ENCODE measurements at places on chromosomes 12 and 14.
A peak's percentile ranks its signal among the peaks of the same experiment; 100 is the strongest.

GRCh38 chr12:51729331-51729730 is 119.2 kb downstream of the FIGNL2 start:
- no peak for DNase-seq

GRCh38 chr12:122983789-122984515 is 3.5 kb downstream of the ARL6IP4 start:
- DNase-seq: no peak

DNA sequence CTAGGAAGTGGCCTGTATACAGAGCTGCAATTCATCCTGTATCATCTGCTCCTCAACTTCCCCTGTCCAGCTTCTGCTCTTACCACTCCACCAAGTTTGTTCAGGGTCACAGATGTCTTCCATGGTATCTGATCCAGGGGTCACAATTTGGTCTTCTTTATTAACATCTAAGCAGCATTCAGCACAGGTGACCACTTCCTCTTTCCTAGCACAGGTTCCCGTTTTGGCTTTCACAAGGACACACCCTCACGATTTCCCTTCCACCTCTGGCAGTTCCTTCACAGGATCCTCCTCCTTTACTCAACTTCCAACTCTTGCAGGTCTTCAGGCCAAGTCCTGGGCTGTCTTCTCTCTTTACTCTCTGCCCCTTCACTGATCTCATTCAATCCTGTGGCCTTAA is 93.6 kb downstream of the TTC7B start:
- DNase-seq: peak; percentile 7

- no peak for DNase-seq
These were observed 17.9 kb upstream of the CAMKK2 start for GRCh38 chr12:121314431-121314830.

- DNase-seq: no peak
These were observed 19.2 kb downstream of the TBX3 start for GRCh38 chr12:114664651-114665320.

DNA sequence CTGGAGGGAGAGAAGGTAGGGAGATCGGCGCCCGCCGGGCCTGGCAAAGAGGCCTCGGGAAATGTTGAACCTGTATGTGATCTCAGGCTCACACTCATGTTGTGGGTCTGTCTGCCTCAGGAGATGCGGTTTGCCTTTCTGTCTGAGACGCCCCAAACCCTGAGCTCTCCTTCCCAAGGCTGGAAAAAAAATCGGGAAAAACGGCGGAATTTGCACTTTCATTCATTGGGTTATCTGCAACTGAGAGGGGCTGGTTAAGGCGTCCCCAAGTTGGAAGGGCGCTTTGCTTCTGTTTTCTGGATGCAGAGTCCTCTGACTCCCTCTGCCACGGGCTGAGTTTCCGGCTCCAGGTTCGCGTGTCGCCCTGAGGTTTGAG is 5.0 kb upstream of the HOXC9 start:
- DNase-seq: peak; percentile 52

DNA sequence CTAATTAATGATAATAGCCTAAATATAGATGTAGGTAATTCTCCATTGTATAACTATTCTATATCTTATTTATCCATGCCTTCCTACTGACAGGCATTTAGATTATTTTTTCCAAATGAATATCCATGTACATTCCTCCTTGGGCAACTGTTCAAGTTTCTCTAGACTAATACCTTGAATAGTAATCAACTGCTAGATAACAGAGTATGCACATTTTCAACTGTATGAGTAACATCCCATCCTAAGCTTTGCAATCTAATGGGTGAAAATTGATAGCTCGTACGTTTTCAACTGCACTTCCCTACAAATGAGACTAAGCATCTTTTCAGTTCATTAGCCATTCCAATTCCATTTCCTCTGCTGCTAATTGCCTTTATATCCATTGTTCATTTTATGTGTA is 37.0 kb downstream of the YAF2 start:
- no peak for DNase-seq

GRCh38 chr14:61607570-61608244 is 87.6 kb upstream of the HIF1A start:
- DNase-seq: no peak

- no peak for DNase-seq
These were observed 147.2 kb downstream of the DACT1 start for GRCh38 chr14:58784931-58785330.

DNA sequence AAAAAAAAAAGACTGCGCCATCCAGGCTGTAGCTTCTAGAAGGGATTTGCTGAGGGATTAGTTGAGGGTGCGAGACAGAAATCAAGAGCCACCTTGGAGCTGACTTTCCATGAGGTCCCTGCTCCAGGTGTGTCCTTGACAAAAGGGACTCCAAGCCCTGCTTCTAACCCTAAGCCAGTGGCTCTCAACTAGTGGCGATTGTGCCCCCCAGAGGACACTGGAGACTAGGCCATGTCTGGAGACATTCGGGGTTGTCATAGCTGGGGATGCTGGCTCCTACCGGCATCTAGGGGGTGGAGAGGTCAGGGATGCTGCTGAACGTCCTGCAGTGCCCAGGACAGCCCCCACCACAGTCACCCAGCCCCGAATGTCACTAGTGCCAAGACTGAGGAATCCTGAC is 40.6 kb downstream of the SPRING1 start:
- peak; percentile 54 for DNase-seq

DNA sequence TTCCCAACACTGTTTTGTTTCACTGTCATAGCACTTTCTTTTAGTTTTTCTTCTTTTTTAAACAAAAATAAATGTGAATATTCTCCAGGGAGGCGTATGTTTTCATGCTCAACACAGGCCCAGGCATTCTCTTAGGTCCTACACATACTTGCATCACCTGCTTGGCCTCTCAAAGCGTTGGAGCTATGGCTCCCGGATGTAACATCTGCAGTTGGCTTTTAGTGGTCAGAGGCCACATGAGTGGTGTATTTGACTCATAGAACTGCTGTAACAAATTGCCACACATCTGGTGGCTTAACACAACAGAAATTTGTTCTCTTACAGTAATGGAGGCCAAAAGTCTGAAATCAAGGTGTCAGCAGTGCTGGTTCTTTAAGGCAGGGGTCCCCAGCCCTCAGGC is 44.6 kb upstream of the VRK1 start:
- DNase-seq: no peak

DNA sequence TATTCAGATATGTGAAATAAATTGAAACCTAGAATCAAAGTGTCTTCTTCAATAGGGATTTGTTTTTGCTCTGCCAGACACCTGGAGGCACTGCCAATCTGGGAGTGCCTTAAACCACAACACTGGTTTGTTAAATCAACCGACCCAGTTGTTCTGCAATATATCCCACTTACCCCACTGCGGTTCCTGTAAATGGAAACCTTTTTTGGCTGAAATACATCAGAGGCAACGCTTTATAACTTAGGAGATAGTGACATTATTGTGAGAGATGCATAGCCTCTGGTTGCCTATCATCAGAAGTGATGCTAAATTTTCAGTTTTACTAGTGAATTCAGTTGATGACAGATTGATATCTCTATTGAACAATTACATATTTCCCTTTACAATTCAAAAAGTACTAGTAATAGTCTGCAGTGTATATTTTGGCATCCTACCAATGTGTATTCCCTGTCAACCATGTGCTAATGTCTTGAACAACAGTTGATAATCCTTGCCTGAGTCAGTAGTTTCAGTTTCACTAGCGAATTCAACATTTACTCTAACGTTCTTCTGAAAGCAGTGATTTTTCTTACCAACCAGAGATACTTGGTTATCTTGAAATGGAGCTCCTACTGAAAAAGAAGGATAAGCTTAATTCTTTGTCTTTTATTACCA is 30.5 kb downstream of the PPP2R5C start:
- DNase-seq: no peak

- DNase-seq: peak; percentile 70
These were observed 82.5 kb upstream of the EVL start for GRCh38 chr14:99982537-99983250.

DNA sequence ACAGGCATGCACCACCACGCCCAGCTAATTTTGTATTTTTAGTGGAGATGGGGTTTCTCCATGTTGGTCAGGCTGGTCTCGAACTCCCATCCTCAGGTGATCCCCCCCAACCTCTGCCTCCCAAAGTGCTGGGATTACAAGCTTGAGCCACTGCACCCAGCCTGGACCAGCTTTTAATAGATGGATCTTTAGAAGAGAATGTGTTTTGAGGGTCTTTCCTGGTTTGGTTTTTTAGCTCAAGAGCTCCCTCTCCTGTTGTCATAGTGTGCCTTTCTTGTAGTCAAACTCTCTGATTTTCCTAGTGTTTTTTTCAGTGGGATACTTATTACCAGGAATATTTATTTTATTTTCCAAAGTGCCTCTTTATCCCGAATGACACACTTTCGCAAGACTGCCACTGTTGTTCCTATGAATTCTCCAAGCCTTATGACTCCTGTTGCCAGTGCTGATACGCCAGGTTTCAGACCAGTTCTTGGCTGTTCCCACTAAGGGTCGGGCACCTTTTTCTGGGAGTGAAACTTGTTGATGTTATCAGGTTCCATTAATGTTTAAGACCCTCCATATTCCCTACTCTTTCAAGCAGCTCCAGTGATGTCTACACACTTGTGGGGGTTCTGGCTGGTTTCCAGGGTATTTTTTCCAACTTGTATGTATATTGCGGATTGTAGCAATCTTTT is 31.5 kb upstream of the LIMA1 start:
- no peak for DNase-seq

DNA sequence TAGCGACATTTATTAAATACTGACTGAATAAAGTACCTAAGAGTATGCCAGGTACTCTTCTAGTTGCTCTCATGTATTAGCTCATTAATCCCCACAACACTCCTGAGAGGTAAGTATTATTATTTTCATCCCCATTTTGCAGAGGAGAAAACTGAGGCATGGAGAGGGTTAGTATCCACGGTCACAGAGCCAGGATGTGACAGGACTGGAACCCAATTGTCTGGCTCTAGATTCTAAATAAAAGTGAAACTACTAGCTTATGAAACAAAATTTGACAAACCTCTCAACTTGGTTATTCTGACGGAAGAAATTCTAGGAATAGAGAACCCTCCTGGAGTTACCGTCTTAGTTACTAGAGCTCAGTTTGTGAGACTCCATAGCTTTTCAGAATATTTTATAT is 112.2 kb downstream of the CHST11 start:
- DNase-seq: no peak

DNA sequence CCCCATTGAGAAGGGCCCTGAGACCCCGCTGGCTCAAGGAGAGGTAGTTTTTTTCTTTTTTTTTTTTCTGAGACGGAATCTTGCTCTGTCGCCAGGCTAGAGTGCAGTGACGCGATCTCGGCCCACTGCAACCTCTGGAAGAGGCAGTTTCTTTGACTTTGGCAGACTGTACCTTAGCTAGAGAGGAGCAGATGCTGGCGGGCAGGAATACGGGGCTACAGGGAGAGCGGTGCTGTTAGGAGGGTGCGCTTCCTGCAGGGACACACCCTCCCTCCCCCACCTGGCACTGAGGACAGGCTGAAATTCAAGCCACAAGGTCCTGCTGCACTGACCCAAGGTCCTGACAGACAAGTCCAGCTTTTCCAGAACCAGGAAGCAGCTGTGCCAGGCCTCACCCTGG is 32.2 kb upstream of the NUDT14 start:
- no peak for DNase-seq

- no peak for DNase-seq
These were observed 70.4 kb downstream of the MOK start for GRCh38 chr14:102234331-102235264.

- DNase-seq: no peak
These were observed 16.4 kb upstream of the GSG1 start for GRCh38 chr12:13119826-13120225.

DNA sequence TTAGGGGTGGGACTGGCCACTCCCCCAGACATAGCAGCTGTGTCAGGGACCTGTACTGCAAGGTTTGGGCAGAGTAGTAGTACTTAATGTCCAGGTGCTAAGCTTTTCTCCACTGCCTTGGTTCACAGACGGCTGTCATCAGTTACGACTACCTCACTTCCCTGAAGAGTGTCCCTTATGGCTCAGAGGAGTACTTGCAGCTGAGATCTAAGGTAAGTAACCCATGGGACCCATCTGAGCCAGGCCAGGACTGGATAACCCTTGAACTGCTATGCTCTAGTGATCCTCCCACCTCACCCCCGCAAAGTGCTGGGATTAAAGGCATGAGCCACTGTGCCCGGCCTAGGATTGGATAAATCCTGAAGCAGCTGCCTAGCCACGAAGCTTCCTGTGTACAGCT is 22.4 kb downstream of the ADCK1 start:
- no peak for DNase-seq

DNA sequence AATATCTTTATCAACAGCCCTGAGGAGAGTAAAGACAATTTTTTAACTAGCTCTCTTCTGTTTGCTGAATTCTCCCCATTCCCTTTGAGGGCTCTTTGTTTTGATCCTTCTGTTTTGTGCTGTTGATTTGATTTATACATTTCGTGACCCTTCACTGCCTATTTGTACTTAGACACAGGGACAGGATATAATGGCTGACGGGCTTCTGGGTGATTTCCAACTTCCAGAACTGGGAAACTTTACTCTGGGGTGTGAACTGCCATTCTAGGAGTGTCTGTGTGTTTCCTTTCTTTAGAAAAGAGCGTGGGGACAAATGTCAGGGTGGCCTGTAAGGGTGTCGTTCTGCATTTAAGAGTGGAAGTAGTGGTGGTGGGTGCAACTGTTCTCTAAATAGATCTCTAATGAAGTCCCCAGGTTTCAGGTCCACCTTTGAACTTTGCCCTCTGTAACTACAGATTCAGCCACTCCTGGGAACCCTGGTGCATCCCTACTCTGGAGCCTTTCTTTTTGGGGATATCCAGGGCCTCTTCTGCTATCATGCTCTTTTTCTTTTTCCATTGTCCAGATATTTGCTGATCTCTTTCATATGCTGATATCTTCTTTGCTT is 22.3 kb upstream of the SSPN start:
- DNase-seq: no peak

DNA sequence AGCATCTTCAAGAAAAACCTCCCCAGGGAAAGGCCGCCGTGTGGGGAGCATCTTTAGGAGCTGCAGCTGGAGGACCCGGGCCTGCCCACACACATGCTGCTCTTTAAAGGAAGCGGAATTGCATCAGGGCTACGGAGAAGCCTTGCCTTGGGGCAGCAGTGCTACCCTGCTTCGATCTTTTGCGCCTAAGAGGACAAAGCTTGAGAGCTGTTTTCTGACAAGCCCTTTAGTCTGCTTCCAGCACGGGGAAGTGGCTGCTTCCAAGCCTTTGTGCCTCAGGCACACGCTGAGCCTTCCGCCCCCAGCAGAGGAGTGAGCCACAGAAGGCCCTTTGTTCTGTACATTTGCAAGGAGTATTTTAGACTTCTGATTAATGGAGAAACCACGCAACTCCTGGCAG is 31.5 kb downstream of the COA8 start:
- DNase-seq: no peak

DNA sequence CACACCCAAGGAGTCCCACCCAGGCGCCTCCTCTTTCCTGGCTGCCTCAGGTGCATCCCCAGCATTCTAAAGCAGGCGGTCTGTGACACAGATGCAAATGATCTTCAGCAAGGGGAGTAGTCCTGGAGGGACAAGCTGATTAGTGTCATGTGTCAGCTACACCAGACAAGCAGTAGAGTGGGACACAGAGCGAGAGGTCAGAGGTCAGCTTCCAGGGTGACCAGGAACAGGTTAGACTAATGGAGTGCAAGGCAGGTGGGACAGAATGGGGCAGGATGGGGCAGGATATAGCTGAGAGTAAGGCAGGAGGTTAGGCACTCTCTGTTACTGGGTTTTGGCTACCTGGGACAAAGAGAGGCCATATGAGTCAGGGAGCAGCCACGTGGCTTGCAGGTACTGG is 534.0 kb downstream of the FUT8 start:
- DNase-seq: no peak

- peak; percentile 100 for DNase-seq
These were observed at the start of gene C14orf119 for GRCh38 chr14:23095196-23096108. C14orf119 (plus strand) TSS chr14:23095505; CDS start chr14:23097659, 2,154 bp downstream.

All from activated CD8-positive, alpha-beta memory T cell treated with anti-CD3 and anti-CD28 coated beads, Interleukin-2, amount 10 ng/mL, durations not matched to agents 7 days and 5 days (primary cell).